ENCODE measurements at places on chromosomes 12 and 14.
A peak's percentile ranks its signal among the peaks of the same experiment; 100 is the strongest.

- no peak for DNase-seq
Observed at GRCh38 chr14:42565556-42565955, 958.9 kb downstream of the LRFN5 start.

GRCh38 chr14:21309238-21309636 lies 29.4 kb downstream of the RPGRIP1 start:
- no peak for DNase-seq

GRCh38 chr14:65351493-65352194 lies 60.9 kb upstream of the FUT8 start:
- DNase-seq = no peak

DNA sequence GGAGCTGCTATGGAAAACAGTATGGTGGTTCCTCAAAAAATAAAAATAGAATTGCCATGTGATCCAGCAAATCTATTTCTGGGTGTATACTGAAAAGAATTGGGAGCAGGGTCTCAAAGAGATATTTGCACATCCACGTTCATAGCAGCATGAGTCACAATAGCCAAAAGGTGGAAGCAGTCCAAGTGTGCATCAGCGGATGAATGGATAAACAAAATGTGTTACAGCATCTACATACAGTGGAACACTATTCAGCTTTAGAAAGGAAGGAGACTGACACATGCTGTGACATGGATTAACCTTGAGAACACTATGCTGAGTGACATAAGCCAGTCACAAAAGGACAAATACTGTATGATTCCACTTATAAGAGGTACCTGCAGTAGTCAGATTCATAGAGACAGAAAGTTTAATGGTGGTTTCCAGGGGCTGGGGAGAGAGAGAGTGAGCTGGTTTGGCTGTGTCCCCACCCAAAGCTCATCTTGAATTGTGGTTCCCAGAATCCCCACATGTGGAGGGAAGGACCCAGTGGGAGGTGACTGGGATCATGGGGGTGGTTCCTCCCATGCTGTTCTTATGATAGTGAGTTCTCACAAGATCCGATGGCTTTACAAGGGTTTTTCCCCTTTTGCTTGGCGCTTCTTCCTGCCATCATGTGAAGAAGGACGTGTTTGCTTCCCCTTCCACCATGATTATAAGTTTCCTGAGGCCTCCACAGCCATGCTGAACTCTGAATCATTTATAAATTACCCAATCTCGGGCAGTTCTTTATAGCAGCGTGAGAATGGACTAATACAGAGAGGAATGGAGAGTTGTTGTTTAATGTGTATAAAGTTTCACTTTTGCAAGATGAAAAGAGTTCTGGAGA lies 17.6 kb upstream of the TBC1D30 start:
- no peak for DNase-seq

GRCh38 chr12:97474161-97474560 lies 11.6 kb downstream of the RMST start:
- no peak for DNase-seq

- no peak for DNase-seq
Observed at GRCh38 chr14:75249251-75249957, 29.2 kb upstream of the FOS start.

DNA sequence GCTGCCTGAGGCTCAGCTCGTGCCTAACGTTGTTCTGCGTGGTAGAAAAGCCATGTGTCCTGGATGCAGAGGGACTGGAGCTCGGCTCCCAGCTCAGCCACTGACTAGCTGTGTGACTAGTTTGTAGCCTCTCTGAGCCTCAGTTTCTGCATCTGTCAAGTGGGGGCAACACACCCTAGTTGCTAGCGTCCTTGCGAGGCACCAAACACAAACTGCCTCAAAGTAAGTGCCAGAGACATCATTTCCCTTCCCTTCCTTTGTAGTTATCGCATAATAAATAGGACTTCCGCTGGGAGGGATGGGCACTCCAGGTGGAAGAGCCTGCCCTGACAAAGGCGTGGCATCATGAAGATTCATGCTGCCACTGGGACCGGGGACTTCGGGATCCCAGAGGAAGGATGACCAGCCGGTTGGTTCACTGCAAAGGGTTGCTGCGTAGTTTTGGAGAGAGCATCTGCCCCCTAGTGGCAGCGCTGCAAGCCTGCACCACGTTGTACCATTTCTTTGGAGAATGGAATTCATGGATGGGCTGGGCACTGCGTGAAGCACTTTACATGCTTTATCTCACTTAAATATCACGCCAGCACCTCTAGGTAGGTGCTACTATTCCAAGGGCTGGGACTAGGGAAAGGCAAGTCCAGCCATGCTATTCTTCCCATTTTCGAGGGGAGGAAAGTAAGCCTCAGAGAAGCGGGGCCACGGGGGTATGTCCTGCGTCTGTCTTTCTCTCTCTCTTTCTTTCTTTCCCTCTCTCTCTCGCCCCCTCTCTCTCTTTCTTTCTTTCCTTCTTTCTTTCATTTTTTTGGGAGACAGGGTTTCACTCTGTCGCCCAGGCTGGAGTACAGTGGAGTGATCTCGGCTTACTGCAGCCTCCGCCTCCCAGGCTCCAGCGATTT lies 4.6 kb downstream of the CCDC197 start:
- peak; percentile 62 for DNase-seq

DNA sequence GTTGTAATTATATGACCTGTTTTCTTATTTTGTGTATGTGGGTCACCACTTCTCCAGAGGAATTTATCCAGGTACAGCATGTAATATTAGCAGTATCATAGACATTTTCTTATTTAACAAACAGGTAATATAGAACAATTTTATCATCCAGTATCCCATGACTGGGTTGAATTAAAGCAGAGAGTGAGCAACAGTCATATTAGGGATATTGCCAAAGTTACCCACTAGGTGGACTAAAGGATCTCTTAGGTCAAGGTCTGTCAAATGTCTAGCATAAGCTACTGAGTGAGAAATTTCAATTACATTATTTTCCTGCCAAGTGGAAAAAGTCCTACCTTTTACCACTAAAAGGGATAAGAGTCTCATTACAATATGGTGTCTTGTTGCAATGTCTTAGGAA lies 62.1 kb upstream of the TRIM9 start:
- DNase-seq = peak; percentile 4

DNA sequence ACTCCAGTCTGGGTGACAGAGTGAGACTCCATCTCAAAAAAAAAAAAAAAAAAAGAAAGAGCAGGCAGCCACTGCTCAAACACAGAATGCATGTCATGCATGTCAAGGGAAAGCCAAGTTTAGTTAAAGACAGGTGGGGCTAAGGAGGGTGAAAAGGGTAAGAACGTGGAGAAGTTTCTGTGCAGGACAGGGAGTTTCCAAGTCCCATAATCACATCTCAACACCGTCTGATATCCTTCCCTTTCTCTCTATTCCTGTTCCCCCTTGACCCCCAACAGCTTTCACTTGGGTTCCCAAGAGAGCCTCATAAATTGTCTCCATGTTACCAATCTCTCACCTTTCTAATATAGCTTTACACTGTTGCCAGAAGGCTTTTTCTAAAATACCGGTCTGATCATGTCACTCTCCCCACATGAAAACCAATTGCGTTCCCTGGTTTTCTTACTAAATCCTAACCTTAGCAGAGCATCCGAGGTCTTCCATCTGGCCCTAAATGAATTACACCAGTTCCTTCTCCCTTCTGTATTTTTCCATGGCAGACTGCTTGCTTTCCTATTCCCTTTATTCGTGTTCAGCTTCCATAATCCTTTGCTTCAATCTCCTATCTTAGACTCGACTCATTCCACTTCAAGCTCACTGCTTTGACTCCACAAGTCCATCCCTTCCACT lies 37.0 kb downstream of the LIMA1 start:
- DNase-seq = no peak

DNA sequence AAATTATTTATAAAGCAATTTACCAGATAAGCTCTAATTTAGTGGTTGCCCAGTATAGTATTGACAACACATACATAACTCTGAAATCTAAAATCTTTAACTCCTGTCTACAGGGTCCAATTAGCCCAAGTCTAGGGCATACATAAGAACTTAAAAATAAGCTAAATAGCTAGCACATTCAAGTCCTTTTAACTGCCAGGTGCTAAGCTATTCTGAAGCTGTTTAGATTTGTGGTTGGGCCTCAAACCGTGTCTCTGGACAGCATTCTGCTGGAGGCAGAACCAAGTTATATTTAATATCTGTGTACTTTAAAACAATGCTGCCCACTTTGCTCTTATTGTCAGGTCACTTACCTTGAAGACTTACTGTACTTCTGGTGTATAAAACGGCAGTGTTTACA lies 19.0 kb downstream of the RPS6KA5 start:
- DNase-seq = peak; percentile 44

DNA sequence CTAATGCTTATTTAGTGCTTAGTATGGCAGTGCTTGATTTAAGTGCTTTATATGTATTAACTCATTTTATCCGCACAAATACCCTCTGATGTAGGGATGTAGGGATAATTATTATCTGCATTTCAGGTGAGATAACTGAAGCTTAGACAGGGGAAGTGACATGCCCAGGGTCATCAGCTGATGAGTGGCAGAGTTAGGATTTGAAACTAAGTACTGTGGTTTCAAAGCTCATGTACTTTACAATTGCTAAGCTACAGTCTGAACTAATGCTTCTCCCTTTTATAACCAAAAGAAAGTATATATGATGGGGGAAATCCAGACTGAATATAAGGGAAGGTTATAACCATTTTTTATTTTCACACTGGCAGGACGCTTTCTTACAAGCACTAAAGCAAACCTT lies 229.6 kb upstream of the NAV3 start:
- no peak for DNase-seq

DNA sequence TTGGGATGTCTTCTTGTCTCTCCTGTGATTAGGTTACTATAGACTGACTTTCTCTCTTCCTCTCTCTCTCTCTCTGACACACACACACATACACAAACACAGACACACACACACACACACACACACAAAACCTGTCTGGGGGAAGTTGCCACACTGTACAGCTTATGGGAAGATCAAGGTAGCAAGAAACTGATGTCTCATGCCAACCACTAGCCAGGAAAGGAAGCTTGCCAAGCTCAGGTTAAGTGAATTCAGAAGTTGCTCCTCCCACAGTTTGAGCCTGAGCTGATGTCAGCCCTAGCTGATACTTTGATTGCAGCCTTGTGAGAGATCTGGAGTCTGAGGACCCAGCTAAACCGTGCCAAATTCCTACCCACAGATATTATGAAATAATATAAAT lies 67.1 kb downstream of the PPFIA2 start:
- DNase-seq = peak; percentile 77

DNA sequence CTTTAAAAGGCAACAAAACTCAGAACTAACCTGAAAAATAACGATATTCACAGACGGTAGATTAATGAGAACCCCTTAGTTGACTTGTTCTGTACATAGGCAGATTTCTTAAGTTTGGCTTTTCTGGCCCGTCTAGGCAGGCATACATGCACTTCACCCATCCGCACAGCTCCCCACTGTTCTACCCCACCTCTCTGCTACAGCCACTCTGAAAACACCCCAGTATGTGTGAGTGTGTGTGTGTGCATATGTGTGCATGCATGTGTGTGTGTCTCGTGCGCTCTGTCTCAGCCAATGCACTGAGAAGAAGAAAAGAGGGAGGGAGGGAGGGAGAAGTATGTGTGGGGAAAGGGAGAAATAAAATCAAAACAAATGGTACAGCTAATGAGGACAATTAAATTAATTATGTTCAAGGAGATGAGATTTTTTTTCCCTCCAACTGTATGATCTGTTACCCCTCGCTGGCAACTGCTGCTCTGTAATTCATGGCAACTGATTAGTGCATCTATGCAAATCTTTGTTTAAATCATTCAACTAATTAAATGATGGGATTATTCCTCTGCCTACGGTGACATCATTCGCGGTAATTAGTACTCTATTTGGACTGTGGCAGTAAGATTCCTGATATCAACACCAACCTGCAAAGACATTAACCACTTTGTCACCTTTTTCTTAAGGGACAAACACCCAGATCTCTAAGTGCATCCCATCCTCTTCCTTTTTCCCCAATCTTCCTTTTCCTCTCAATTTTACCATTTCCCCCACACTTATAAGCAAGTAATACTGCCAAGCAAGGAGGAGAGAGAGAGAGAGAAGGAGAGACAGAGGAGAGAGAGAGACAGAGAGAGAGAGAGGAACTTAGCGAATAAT lies 2.2 kb upstream of the LMO3 start:
- DNase-seq = no peak

DNA sequence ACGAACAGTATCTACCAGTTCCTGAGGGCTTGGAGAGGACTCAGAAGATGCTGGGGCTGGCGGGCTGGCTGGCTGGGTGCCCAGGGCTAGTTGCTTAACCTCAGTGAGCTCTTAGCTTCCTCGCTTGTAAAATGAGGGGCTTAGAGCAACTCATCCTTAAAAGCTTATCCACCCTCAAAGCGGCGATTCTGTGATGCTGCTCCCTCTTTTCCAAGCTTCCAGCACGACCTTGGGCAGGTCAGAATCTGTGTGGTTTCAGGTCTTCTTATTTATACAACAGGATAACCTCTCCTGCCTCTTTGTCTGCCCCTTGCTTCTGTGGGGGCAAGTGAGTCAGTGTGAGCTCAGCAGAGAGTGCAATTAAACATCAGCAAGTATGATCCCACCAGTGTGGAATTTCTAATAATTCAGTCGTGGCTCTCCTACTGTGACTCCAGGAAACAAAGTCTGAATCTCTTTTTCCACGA lies 281.8 kb downstream of the KSR2 start:
- DNase-seq = no peak
